ENCODE measurements at places on chromosomes 11 and 22. TPM values are rescaled to one million over a fixed set of nuclear protein-coding genes. Genes with fewer than 3 reads are reported as not detected.
A peak's percentile ranks its signal among the peaks of the same experiment; 100 is the strongest.

GRCh38 chr11:41392596-41392995 lies 66.9 kb downstream of the LRRC4C start:
- no peaks in the 10 kb centered on the region for H3K27me3 ChIP-seq
- H3K4me1 ChIP-seq = peaks cover 76% of the 10 kb centered on the region
- peak; percentile 15 for DNase-seq
- no peaks in the 10 kb centered on the region for H3K36me3 ChIP-seq

DNA sequence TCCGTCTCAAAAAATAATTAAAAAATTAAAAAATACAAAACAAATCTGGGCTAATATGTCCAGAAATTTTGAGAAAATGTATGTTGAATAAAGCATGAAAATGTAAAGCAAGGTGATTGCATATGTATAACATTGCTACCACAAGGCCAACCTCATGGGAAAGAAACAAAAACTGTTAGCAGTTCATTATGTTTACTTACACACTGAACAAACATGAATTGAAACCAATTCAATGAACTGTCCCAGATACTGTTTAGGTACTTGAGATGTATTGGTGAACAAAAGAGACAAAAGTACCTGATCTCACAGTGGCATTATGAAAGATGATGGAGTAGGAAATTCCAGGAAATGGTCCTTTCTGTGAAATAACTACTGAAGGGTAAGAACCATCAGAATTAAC lies 43.8 kb upstream of the IGLL5 start:
- no peaks in the 10 kb centered on the region for H3K4me1 ChIP-seq
- H3K27me3 ChIP-seq = peaks cover 87% of the 10 kb centered on the region

SLC25A45 gene
- total RNA-seq = 2.5 TPM

- H3K4me3 ChIP-seq = no peak overlapping the region
- no peak for DNase-seq
- no peak overlapping the region for H3K27ac ChIP-seq
- H3K36me3 ChIP-seq = peaks cover 8% of the 10 kb centered on the region
These were observed 12.8 kb upstream of the CHRM1 start for GRCh38 chr11:62933750-62934495.

- H3K27ac ChIP-seq = no peak overlapping the region
- no peak overlapping the region for H3K4me3 ChIP-seq
- DNase-seq = no peak
- peaks cover 2% of the 10 kb centered on the region for H3K27me3 ChIP-seq
- H3K36me3 ChIP-seq = peaks cover 5% of the 10 kb centered on the region
These were observed 140.7 kb downstream of the TTC28 start for GRCh38 chr22:28538922-28539321.

- DNase-seq = no peak
- H3K27ac ChIP-seq = no peak overlapping the region
- no peaks in the 10 kb centered on the region for H3K36me3 ChIP-seq
- no peaks in the 10 kb centered on the region for H3K4me1 ChIP-seq
These were observed 452.0 kb downstream of the JRKL start for GRCh38 chr11:96841792-96842191.

DNA sequence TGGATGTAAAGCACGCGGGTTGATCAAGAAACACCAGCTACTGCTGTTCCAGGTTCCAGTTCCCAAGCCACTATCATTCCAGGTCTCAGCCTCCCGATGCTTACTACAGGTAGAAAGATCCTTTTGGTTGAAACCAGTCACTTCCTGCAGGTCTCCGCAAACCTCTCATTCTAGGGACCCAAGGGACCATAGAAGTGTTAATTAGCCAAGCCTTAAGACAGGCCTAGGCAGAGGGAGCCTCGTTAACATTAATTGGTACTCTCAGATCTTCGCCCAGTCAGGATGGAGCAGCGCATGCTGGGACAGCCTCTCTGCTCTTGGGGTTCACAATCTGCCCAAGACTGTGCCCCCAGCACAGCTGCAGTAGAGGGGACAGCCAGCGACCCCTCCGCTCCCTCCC lies 11.2 kb upstream of the OAF start:
- H3K36me3 ChIP-seq = no peaks in the 10 kb centered on the region
- no peak overlapping the region for H3K27ac ChIP-seq
- peaks cover 47% of the 10 kb centered on the region for H3K4me1 ChIP-seq
- no peak for DNase-seq
- H3K27me3 ChIP-seq = peaks cover 93% of the 10 kb centered on the region

DNA sequence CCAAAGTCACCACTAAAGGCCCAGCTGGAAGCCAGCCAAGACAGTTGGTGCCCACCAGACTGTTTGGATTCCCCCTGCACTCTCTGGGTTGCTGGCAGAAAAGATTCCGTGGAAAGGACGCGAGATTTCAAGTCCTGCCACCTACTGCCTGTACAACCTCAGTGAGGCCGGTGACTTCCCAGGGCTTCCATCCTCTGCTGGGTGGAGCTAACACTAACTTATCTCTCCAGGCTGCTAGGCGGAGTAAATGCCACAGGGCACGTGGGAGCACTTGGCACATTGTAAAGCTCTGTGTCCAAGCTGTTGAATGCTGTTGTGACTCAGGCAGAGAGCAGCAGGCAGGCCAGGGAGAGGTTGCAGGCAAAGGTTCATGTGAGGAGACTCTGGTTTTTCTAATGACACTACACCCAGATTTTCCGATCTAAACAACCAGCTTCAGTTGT lies 50.9 kb upstream of the CDON start:
- DNase-seq = no peak
- H3K36me3 ChIP-seq = no peaks in the 10 kb centered on the region
- no peak overlapping the region for H3K4me3 ChIP-seq

GRCh38 chr22:37931893-37932389 lies 21.5 kb downstream of the C22orf23 start:
- peaks cover 20% of the 10 kb centered on the region for H3K36me3 ChIP-seq
- DNase-seq = no peak
- peaks cover 3% of the 10 kb centered on the region for H3K4me1 ChIP-seq
- no peaks in the 10 kb centered on the region for H3K27me3 ChIP-seq
- H3K4me3 ChIP-seq = no peak overlapping the region

DNA sequence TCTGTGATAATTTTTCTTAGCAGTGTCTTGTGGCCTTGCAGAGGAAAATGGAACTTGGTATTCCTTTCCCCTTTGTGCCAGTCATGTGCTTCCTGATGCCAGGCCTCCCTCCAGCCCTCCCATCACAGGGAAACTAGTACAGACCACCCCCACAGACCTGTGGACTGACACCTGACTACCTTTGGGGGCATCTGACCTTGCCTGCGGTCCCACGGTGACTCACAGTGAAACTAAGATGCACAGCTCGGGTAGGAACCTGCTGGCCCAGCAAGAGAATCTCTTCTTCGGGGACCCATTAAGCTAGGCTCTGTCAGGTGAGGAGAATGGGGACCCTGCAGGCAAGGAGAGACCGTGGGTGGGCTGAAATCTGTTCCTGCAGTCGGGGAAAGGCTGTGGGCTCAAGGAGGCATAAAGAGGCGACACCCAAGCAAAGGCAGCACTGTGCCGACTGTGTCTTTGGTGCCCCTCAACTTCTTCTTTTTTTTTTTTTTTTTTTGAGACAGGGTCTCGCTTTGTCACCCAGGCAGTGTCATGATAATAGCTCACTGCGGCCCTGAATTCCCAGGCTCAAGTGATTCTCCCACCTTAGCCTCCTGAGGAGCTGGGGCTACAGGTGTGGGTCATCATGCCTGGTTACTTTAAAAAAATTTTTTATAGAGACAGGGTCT lies 20.8 kb upstream of the PEX26 start:
- DNase-seq = no peak
- peaks cover 6% of the 10 kb centered on the region for H3K36me3 ChIP-seq
- no peaks in the 10 kb centered on the region for H3K4me1 ChIP-seq
- H3K4me3 ChIP-seq = no peak overlapping the region

DNA sequence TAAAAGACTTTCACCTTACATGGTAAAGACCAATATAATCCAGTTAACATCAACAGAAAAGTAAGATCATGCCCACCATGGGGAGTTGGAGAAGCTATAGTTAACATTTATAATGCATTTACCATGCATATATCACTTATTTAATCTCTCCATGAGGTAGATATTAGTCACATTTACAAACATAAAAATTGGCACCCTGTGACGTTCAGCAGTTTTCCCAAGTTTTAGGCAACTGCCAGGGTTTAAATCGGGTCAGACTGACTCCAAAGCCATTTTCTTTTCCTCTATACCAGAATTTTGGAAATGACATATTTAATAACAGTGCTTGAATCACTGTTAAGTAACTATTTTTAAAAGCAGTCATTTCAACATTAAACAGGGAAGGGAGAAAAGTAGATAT lies 266.3 kb downstream of the DDX10 start:
- H3K27me3 ChIP-seq = no peaks in the 10 kb centered on the region
- no peak overlapping the region for H3K27ac ChIP-seq
- H3K4me1 ChIP-seq = peaks cover 40% of the 10 kb centered on the region

ILK gene
- 97.7 TPM for total RNA-seq

All from WTC11 (cell line).